ENCODE measurements at places on chromosomes 12 and 14.

DNA sequence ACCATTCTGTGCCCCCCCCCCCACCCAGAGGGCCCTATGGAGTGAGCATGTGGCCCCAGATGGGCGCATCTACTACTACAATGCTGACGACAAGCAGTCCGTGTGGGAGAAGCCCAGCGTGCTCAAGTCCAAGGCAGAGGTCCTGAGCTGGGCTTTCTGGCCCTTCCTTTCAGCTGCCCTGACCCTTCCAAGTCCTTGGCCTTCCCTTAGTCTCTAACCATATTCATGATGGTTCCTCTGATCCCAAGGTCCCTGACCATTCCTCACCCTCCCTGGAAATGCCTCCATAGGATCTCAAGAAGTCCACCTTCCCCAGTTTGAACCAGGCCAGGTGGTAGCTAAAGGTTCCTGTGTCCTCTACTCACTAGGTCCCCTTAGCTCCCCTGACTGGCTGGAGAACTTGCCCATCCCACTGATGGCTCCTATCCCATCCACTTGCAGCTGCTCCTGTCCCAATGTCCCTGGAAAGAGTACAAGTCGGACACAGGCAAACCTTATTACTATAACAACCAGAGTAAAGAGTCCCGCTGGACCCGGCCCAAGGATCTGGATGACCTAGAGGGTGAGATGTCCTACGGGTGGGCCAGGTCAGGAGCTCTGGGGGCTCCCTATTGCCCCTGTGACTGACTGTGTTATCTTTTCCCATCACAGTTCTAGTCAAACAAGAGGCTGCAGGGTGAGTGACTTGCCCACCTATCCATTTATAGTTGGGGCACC lies 9.8 kb downstream of the PRPF40B start:
- DNase-seq: no peak

DNA sequence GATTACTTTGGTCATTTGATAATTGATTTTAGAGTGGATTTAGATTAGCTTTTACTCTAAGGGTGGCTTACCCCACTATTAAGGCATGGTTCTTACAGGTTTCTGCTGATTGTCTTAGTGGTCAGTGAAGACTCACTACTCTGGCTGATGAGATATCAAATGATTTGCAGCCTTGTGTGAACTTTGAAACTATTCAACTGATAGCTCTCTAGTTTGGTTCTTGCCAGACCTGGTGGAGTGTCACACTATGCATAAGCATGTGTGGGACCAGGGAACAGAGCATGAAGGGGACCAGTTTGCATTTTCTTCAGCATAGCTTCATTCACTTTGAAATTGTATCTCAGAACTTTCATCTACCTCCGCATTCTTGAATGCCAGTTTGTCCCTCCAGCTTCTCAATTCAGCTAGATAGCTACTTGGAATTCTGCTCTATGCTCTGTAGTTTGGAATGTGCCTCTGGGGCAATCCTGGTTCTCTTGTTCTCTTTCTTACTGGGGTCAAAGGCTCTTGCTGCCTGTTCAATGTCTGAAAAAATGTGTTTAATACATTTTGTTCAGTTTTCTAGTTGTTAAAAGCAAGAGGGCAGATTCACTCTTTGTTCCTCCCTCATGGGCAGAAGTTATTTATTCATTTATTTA lies 12.7 kb downstream of the SCYL2 start:
- peak; percentile 51 for DNase-seq

DNA sequence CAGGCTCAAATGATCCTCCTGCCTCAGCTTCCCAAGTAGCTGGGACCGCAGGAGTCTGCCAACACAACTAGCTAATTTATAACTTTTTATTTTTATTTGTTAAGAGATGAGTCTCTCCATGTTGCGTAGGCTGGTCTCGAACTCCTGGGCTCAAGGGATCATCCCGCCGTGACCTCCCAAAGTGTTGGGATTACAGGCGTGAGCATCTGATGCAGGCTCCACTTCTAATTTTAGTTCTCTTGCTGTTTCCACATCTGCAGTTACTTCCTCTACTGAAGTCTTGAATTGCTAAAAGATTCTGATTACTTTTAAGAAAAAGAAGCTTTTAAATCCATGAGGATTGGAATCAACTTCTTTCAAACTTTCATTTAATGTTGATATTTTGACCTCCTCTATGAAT lies 13.4 kb upstream of the SNX6 start:
- DNase-seq: no peak

DNA sequence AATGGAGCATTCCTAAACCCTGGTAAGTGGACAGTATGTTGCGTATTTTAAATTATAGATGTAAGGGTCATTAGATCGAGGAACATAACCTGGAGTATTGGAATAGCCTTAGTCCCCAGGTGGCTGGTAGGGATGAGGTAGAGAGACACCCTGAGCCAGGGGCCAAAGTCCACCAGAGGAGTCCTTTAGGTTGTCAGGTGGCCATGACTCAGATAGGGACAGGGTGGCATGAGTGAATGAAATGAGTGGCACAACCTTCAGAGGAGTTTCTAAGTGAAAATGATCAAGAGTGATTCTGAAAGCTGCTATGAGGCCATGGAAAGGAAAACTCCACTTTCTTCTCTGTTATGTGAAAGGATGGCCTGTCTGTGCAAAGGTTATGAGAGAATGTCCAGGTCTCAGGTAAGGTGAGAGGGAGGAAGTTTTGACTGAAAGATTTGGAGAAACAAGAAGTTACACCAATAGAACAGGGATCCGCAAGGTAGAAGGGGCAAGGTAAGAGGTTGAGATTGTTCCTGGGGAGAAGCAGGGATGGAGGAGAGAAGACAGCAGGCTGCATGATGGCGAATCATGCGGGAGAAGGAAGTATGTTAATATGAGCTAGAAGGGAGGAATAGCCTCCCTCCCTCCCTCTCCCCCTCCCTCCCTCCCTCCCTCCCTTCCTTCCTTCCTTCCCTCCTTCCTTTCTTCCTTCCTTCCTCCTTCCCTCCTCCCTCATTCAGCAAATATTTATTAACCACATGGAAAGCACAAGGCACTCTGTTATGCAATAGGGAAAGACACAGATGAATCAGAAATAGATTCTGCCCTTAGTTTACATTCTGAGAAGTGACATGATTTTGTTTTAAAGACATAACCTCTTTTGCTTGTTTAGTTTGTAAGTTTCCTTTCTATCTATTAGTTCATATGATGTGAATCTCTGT lies 14.0 kb upstream of the RIPK3 start:
- DNase-seq: no peak

DNA sequence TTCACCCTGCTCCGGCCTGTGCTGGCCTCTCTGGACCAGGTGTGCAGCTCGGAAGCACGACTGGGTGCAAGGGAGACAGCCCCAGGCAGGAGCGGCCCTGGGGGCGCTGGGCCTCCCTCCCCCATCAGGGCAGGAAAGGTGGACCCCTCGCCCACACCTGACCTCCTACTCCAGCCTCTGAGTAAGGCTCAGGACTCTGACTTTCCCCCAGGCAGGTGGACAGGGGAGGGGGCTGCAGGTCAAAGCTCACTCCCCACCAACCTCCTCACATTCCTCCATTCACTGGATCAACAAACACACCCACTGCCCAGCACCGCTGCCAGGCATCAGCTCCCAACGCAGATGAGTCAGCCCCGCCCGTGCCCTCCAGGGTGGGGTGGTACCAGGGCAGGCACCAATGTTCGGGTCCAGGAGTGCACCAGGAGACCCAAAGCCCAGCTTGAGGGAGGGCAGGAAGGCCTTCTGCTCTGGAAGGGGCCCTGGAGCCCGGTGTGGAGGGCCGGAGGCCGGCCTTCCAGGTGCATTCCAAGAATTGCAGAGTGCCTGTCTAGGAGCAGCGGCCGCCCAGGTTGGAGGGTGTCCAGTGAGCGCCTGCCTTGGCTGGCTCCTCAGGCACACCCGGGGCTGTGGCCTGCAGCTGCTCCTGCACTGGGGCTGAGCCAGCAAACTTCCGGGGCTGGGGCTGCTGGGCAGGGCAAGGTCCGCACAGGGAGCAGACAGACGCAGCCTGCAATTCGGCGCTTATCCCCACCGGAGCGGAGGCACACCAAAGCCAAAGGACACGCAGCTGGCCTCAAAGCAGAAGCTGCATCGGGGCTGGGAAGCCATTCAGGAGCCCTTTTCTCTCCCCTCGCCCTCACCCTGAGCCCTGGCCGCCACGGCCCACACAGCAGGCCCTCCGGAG lies 1.6 kb upstream of the INF2 start:
- DNase-seq: peak; percentile 38

GRCh38 chr12:61713121-61713520 lies 547.1 kb upstream of the USP15 start:
- no peak for DNase-seq
